Aortic smooth muscle cell (primary cell): ENCODE measurements at places on chromosomes 3 and 15. TPM values are rescaled to one million over a fixed set of nuclear protein-coding genes. Genes with fewer than 3 reads are reported as not detected.

ATP13A4 gene
- 0.31 and 0.40 TPM in 2 replicates for total RNA-seq

EPHB1 gene
- total RNA-seq: 1.2 and 1.5 TPM in 2 replicates

MRPS25 gene
- 10.4 and 11.0 TPM in 2 replicates for total RNA-seq

MAP2K1 gene
- 27.2 and 32.2 TPM in 2 replicates for total RNA-seq

SQOR gene
- total RNA-seq: 127 and 159 TPM in 2 replicates

ZWILCH gene
- 20.0 and 23.4 TPM in 2 replicates for total RNA-seq

VWA5B2 gene
- 0.06 TPM in 1 of 2 replicates, not detected in the other for total RNA-seq

MED12L gene
- 0.31 and 0.66 TPM in 2 replicates for total RNA-seq

GRIP2 gene
- total RNA-seq: not detected in 2 replicates

NRROS gene
- total RNA-seq: 2.9 and 3.5 TPM in 2 replicates

BFSP2 gene
- total RNA-seq: not detected in 2 replicates

PRKCI gene
- 30.9 and 37.9 TPM in 2 replicates for total RNA-seq

SEMA3G gene
- under 0.01 and 0.19 TPM in 2 replicates for total RNA-seq

FNDC3B gene
- 127 and 132 TPM in 2 replicates for total RNA-seq

IMPDH2 gene
- 270 and 337 TPM in 2 replicates for total RNA-seq

HYAL1 gene
- 1.2 and 2.6 TPM in 2 replicates for total RNA-seq

ATP10A gene
- total RNA-seq: 2.8 and 4.9 TPM in 2 replicates

UBE3A gene
- 54.2 and 60.0 TPM in 2 replicates for total RNA-seq

PIF1 gene
- 7.5 and 8.1 TPM in 2 replicates for total RNA-seq

FAM107A gene
- 0.99 and 1.2 TPM in 2 replicates for total RNA-seq

CYP1A2 gene
- total RNA-seq: not detected in 2 replicates

TBC1D23 gene
- 63.3 and 68.8 TPM in 2 replicates for total RNA-seq

RYR3 gene
- 0.13 TPM in 1 of 2 replicates, not detected in the other for total RNA-seq

GHSR gene
- total RNA-seq: not detected in 2 replicates

RTP1 gene
- total RNA-seq: not detected in 2 replicates

LRRC3B gene
- total RNA-seq: not detected in 2 replicates

SLC22A13 gene
- 0.13 and 0.31 TPM in 2 replicates for total RNA-seq

HAUS2 gene
- 23.9 and 26.9 TPM in 2 replicates for total RNA-seq

PP2D1 gene
- not detected in 2 replicates for total RNA-seq

IQCH gene
- 3.0 and 5.7 TPM in 2 replicates for total RNA-seq

MAP6D1 gene
- 0.25 and 0.66 TPM in 2 replicates for total RNA-seq

MYL3 gene
- not detected in 2 replicates for total RNA-seq

GOLGA6L7 gene
- total RNA-seq: not detected in 2 replicates

ENTPD3 gene
- 0.26 and 0.31 TPM in 2 replicates for total RNA-seq

TIMP4 gene
- 0.92 and 1.6 TPM in 2 replicates for total RNA-seq

CHRM5 gene
- total RNA-seq: under 0.01 TPM in 1 of 2 replicates, not detected in the other

CHRNA3 gene
- total RNA-seq: 0.13 TPM in 1 of 2 replicates, not detected in the other

PRR20G gene
- not detected in 2 replicates for total RNA-seq

TIGIT gene
- total RNA-seq: under 0.01 and 0.13 TPM in 2 replicates

PTH1R gene
- 0.06 and 0.13 TPM in 2 replicates for total RNA-seq

ZDHHC3 gene
- total RNA-seq: 46.4 and 59.3 TPM in 2 replicates

RTP4 gene
- 0.79 and 0.99 TPM in 2 replicates for total RNA-seq

FANCD2 gene
- 13.1 and 25.9 TPM in 2 replicates for total RNA-seq

IL17RE gene
- total RNA-seq: 3.5 and 4.4 TPM in 2 replicates

CLDND1 gene
- 63.0 and 81.1 TPM in 2 replicates for total RNA-seq

FBLN2 gene
- total RNA-seq: 461 and 547 TPM in 2 replicates

EXD1 gene
- not detected in 2 replicates for total RNA-seq

MNS1 gene
- 3.5 and 4.0 TPM in 2 replicates for total RNA-seq

GOLGA8J gene
- 0.06 and 0.13 TPM in 2 replicates for total RNA-seq

ZBTB47 gene
- total RNA-seq: 42.4 and 48.6 TPM in 2 replicates

ARNT2 gene
- total RNA-seq: 4.6 and 6.5 TPM in 2 replicates

GASK1A gene
- 0.62 and 0.92 TPM in 2 replicates for total RNA-seq

TMEM158 gene
- total RNA-seq: 5.4 and 13.2 TPM in 2 replicates

VILL gene
- total RNA-seq: 5.8 and 6.7 TPM in 2 replicates

OCA2 gene
- under 0.01 TPM in 1 of 2 replicates, not detected in the other for total RNA-seq

PLA2G4B gene
- total RNA-seq: 0.50 and 0.79 TPM in 2 replicates

DAZL gene
- not detected in 2 replicates for total RNA-seq
